GM18507 (cell line): ENCODE measurements at places on chromosomes 2 and 18.

GRCh38 chr18:23827681-23828080, 138.4 kb downstream of the LAMA3 start:
- DNase-seq, result no peak

DNA sequence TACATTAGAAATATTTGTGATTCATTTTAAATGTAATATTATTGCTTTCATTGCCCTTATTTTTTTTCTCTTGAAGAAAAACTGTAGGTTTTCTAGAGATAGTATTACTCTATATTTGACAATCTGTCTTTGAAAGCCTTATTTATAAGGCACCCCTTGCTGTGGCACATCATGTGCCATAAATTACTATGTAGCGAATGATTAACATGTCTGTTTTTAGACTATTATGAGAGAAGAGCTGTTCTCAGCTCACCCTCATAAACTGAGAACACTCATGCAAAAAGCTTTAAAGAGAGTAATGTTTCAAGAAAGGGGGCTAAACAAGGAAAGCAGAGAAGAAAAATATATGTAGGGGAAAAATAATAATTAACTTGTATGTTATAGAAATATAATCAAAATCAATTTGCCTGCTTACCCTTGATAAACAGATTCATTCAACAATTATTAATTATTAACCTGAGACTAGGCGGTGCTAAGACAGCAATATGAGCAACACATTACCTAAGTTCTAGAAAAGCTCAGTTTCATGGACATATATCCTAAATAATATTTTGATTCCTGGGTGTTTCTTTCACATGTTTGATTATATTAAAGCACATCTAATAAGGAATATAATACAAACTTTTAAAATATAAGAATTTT, 69.0 kb downstream of the RAB3GAP1 start:
- no peak for DNase-seq

DNA sequence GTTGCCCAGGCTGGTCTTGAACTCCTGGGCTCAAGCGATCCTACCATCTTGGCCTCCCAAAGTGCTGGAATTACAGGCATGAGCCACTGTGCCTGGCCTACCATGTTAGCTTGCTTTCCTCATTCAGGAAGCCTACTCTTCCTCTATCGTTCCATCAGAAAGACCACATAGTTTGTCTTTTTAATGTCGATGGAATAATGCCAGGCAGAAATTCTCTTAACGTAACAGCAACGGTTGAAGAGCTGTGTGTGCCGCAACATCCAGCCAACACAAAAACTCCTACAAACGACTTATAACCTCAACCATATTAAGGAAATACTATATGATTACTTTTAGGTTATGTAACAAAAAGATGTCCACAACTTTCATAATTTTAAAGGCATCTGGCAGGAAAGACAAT, 10.5 kb downstream of the ITGB1BP1 start:
- DNase-seq, result no peak

GRCh38 chr2:19669126-19669525, 232.7 kb downstream of the TTC32 start:
- DNase-seq, result no peak

- DNase-seq, result no peak
Measured at GRCh38 chr2:236653863-236654262, 84.2 kb downstream of the ACKR3 start.

GRCh38 chr2:6883448-6884122, 6.0 kb downstream of the RSAD2 start:
- no peak for DNase-seq

- no peak for DNase-seq
Measured at GRCh38 chr2:75113231-75113869, 86.0 kb downstream of the TACR1 start.

GRCh38 chr2:44246840-44247369, 28.4 kb upstream of the SLC3A1 start:
- no peak for DNase-seq

- DNase-seq, result no peak
Measured at GRCh38 chr2:11499081-11499743, 33.3 kb upstream of the E2F6 start.

DNA sequence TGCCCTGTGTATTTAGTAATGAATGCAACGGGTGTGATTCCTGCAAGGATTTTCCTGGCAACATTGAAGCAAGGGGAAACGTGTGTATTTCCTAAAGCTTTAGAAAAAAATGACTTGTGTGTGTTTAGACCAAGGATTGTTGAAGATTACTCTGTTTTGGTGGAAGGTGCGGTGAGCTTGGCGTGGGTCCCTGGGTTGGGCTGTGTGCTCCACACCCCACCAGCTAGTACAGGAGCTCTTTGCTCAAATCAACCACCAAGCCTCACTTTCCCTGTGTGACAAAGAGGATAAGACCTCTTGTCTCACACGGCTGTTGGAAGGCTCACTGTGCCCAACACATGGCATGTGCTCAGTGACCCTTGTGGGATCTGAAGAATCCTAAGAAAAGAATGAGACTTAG, 21.4 kb upstream of the GREB1 start:
- DNase-seq, result no peak

DNA sequence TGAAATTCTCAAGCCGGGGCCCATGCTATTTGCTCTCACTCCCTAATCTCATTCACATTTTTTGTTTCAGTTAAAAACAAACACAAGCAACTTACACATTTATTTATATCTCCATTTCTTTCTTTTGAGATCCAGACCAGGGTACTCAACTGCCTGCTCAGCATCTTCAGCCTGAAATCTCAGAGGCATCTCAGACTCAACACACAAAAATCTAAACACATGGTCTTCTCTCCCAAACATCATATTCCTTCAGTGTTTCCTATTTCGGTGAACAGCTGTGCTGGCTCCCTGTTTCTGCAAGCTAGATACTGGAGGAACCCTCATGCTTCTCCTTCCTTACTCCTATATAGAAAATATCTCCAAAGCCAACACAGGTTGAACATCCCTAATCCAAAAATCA, 11.3 kb upstream of the RTTN start:
- no peak for DNase-seq

DNA sequence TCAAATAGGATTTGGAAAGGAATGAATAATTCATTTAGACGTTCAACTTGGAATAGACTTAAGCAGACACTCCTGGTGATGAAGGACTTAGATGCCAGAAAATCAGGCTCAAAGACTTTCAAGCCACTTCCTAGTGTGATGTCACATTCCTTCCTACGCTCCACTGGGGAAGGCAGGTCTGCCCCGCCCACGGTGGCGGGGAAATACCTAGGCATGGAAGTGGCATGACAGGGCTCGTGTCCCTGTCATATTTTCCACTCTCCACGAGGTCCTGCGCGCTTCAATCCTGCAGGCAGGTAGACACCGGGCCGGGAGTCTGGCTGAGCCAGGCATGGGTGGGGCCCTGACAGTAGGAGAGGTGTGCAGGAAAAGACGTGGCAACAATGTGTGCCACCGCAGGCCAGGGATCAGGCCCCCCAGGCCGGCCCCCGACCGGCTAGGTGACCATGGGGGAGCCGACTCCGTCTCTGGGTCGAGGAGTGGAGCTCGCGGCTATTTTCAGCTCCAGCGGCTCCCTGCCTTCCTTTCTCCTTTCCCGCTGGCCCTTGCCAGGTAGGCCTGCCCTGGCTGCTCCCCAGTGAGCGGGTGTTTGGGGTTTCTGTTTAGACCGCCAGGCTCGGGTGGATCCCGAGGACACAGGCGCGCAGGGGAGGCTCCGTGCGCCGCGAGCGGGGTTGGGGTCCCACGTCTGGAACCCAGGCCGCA, at the start of gene IL1RL2:
TSS of gene IL1RL2 (plus strand) at position 233 of the 705 bp plus-strand sequence. CDS start 845 bp downstream, outside the sequence.
- no peak for DNase-seq

DNA sequence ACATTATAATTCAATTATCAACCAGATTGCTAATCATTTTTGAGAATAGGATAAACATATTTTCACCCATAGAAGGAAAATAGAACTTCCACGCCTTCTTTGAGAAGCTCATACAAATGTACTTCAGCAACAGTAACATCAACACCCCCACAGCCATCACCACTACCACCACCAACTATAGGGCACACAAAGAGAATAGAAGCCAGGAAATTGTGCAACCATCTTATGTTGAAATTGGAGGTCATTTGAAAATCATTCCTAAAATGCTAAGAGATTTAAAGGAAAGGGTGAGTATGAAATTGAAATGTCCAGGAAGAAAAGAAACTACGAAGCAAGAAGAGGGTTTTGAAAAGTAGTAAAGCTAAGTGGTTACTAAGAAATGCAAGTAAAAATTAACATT, 563.4 kb downstream of the ZNF804A start:
- DNase-seq, result no peak

GRCh38 chr2:28658369-28658768, 93.3 kb upstream of the PPP1CB start:
- DNase-seq, result no peak

DNA sequence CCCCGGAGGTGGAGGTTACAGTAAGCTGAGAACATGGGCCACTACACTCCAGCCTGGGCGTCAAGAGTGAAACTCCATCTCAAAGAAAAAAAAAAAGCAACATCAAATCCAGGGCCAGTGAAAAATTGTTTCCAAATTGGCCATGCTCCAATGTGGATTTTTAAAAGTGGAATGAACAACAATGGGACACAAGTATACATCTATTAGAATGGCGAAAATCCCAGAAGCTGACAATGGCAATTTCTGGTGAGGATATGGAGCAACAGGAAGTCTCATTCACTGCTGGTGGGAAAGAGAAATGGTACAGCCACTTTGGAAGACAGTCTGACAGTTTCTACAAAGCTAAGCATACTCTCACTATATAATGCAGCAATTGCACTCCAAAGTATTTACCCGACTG, 161.4 kb downstream of the UXS1 start:
- DNase-seq, result no peak

GRCh38 chr2:175475130-175475529, 293.6 kb upstream of the ATP5MC3 start:
- no peak for DNase-seq

DNA sequence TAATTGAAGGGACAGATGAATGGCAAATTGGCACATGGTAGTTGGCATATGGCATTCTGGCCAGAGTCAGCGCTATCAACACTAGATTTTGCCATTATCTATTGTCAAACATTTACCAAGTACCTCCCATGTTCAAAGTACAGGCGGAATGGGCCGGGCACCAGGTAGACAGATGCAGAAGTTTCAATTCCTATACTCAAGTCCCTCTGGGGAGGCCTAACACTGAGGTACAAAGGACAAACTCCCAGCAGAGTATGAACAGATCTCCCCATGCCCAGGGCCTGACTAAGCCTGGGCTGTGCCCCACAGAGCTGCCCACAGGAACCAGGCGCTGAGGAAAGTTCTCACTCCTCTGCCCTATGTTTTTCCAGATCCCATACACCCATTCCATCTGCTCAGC, 257.5 kb upstream of the KLHL29 start:
- no peak for DNase-seq

DNA sequence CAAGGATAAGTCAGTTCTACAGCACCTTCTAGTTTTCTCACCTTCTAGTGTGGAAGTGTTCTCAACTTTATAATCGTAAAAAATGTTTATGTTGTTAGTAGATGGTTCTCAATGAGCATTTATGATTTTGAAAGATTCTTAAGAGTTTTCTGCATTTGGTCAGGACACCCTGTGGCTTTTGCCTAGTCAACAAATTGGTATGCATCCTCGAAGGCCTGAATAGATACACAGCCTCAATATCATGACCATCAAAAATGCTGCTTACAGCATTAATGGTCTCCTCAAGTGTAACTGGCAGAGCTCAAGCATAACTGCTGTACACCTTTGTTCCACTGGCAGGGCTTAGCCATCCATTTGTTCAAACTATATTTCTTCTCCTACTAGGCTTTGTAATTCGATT, 96.7 kb downstream of the CRACDL start:
- no peak for DNase-seq
